Stimulated activated CD4-positive, alpha-beta T cell treated with anti-CD3 and anti-CD28 coated beads, TNF-alpha, amount 100 ng/mL, for 4 hours (primary cell): ENCODE measurements at places on chromosomes 7 and 10.

GRCh38 chr7:16685535-16685934 is 39.6 kb downstream of the BZW2 start:
- DNase-seq: no peak

DNA sequence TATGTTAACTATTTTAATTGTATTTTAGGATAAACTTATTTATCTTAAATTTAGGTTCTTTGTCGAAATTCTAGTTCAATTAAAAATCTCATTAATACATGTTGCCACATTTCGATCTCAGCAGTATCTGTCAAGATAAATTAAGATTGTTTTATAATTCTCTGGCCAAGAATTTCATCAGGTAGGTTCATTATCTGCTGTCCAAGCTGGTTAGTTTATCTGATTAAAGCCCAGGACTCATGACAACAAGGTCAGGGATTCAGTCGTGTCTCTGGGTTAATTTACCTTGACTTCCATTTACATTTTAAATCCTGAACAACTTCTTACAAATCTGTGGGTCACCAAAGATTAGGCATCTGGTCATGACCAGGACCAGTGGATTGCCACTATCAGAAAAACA is 7.6 kb downstream of the STEAP4 start:
- DNase-seq: no peak

GRCh38 chr10:113316506-113316905 is 236.3 kb upstream of the HABP2 start:
- no peak for DNase-seq

DNA sequence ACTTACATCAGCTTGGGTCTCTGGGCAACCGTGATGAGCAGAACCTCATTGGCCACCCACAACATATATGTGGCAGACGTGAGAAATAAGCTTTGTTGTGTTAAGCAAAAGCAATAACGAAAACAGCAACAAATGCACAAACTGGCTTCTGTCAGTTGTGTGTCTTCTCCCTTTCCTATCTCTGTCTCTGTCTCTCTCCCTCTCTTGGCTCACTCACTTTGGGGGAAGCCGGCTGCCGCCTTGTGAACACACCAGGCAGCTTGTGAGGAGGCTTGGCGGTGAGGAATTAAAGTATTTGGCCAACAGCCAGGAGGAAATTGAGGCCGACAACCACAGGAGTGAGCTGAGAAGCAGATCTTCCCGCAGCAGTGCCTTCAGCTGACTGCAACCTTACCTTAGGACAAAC is 21.9 kb upstream of the CDCA7L start:
- no peak for DNase-seq

DNA sequence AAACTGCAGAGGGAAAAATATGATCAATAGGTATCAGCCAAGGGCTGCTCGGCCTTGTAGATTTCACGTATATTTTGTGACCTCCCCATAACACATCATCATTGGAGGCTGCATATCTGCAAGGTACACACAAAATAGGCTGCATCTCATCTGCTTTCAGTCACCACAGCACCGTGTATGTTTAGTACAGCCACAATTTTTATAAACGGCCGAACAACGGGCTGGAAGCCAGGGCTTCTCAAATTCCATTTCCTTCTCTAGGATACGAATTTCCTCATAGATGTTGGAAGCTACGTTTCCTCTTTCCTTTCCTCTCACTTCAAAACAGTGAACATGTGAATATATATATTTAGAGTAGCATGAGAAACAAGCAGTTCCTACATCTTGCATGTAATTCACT is 20.2 kb upstream of the FOXK1 start:
- DNase-seq: no peak

GRCh38 chr7:7639847-7640220 is 718 bp upstream of the UMAD1 start:
- peak; percentile 22 for DNase-seq

DNA sequence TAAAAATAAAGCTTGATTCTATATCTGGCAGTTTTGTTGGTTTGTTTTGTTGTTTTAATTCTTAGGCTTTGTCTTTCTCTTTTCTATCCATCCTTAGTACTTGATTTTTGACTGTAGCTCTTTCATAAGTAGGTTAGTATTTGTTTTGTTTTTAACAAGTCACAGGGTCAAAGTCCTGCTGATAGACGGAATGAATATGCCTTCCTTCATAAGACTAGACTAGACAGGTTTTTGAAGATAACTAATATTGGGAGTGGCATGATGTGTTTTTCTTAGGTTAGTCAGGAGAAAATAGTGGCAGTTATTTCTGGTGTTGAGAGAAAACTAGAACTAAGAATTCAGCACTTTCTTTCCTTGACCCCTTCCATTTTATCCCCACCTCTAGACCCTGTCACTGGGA is 50.4 kb downstream of the CASD1 start:
- DNase-seq: no peak
